ENCODE measurements at places on chromosomes 7 and 10.
A peak's percentile ranks its signal among the peaks of the same experiment; 100 is the strongest.

DNA sequence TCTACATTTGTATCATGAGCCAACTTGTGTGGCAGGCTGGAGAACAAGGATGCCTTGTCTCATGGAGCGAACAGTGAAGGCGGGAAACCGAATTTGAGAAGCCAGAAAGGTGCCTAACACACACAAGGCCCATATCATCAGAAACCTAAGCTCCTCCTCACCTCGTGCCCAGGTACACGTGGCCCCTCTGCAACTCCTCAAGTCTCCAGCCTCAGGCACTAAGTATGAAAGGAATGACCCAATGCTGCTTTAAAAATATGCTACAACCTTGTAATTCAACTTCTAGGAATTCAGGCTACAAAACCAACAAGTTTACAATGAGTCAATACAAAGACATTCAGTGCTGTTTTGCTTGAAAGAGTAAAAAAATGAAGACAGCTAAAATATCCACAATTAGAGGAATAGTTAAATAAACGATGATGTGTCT is 95.7 kb downstream of the CDK6 start:
- peak; percentile 87 for DNase-seq

- DNase-seq = no peak
These were observed 562 bp downstream of the NUB1 start for GRCh38 chr7:151342102-151342646.

DNA sequence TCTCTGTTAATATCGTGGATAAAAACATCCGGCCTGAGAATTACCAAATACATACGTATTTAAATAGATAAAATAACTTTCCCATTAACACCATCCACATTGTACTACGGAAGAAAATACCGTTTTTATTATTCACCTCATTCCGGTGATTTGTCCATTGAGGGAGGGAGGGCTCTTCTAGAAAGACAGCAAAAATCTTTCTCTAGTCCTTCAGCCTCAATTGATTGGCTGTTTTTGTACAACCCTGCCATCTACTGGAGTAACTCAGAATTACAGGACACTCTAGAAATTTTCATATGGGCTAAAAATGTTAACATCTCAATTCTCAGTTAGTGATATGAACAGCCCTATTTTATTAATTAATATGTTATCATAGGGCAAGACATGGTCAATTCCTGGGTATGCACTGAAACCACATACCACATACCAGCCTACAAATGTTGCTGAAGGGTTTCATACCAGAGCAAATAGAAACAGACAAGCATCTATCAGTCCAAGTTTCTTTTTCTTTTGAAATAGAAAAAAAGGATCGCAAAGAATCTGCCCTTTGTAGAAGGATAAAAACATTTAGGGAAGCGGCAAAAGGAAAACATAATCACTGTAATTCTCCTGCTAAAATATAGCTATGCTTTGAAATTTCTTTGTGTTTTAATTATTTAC is 55.8 kb upstream of the CDCA7L start:
- DNase-seq = no peak

DNA sequence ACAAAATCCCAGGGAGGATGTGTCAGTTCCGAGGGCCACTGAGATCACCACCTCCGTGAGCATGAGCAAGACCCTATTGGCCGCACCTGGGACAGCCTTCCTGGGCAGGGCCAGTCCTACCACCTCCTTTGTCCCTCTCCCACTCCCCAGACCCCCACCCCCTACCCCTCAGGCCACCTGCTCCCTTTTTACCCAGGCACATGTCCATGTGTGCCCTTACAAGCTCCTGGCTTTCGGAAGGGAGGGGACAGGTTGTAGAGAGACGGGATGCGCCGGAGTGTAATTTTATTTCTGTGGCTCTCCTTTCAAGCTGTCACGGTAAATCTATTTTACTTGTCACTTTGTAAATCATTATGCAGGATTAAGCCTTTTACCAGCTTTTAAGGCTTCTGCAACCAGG is 20.9 kb downstream of the ZMIZ1 start:
- no peak for DNase-seq

GRCh38 chr10:84138478-84139125 is 707 bp upstream of the GHITM start:
- DNase-seq = no peak

GRCh38 chr7:91185771-91186170 is 78.5 kb upstream of the FZD1 start:
- no peak for DNase-seq

DNA sequence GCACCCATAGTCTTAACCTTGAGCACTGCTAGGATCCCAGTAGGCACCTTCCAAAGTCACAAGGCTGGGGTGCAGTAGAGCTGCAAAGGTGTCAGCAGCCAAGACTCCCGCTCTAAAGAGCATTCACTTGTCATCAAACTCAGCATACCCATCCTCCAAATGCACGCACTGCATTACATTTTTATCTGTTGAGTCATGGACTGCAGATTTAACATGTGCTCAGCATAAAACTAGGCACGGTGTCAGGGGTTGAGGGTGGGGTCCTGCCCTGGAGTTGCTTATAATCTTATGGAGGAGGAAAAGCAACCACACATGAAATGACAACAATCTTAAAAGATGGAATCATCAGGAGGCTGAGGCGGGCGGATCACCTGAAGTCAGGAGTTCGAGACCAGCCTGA is 102.6 kb downstream of the PARP12 start:
- no peak for DNase-seq

- no peak for DNase-seq
These were observed 54.4 kb downstream of the INHBA start for GRCh38 chr7:41648501-41648900.

DNA sequence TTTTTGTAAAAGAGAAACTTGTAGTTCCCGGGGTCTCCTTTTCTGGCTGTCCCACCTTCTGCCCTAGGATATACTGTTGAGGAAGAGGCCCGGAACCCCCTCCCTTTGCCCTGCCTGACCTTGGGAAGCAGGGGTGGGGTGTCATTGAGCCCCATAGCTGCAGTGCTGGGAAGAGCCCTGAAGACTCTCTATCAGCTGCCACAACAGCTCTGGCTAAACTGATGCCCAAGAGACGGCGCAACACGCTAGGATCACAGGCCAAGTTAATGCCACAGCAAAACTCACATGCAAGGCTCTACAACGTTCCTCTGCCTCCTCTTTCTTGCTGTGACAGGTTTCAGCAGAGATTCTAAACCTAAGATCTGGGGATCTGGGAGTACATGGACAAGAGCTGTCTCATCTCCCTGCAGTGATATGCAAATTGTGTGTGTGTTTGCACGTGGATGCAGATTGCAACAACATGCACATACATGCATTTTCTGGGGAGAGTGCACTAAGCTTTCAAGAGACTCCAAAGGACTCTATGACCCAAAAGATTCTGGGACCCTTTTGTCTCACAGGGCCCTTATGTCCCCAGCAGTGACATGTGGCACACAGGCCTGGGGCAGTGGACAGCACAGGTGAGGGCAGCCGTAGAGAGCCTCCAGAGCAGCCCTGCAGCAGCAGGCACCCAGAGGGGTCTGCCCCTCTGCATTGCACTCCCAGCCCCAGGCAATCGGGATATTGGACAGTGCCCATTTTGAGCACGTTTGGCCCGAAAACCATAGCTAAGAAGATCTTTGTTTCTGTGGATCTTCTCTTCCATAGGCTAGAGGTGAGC is 2.5 kb downstream of the RASSF4 start:
- no peak for DNase-seq

GRCh38 chr10:110158051-110159005 is 49.1 kb upstream of the MXI1 start:
- DNase-seq = no peak

DNA sequence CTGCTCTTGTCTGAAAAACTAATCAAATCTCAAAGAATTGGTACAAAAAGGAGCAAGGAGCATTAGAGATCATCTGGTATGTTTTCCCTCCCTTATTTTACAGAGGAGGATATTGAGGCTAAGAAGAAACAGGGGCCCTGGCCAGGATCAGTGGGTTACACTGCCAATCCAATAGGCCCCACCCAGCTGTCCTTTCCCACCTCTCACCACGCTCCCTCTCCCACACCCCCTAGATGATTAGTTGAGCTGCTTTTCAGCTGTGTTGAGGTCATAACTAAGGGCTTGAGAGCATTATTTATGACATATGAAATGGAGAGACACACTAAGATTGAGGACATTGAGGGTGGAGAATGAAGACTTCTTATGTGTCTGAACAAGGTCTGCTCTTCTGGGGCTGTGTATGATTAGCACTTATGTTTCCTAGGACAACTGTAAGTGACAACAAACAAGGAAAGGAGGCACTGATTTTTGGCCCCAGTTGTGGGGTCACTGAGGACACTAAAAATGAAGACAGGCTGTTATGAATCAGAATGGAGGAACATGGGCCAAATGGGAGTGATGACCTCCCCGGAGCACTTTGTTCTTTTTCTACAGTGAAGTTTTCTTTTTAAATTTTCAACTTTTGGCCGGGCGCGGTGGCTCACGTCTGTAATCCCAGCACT is 26.5 kb downstream of the VWA2 start:
- no peak for DNase-seq

- no peak for DNase-seq
These were observed 127.3 kb downstream of the RNLS start for GRCh38 chr10:88455831-88456230.

- no peak for DNase-seq
These were observed 87.2 kb downstream of the CALD1 start for GRCh38 chr7:134866617-134867016.

DNA sequence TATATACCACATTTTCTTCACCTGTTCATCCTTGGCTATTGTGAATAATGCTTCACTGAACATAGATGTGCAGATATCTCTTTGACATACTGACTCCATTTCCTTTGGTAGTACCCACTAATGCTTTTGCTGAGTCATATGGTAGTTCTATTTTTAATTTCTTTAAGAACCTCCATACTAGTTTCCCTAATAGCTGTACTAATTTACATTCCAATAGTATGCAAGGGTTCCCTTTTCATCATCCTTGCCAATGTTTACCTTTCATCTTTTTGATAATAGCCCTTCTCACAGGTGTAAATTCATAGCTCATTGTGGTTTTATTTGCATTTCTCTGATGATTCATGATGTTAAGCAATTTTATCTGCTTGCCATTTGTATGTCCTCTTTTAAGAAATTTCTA is 159.9 kb downstream of the CALCR start:
- no peak for DNase-seq

DNA sequence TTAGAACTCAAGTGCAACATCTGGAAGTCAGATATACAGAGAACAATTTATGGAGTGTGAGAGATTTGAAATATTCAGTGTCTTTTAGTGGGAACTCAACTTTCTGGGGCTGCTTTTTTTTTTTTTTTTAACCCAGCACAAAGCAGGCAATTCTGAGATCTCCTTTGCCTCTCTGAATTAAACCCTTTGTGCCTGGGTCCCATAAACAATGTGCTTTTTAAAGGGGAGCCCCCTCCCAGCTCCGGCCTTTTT is 146.8 kb downstream of the CELF2 start:
- no peak for DNase-seq

DNA sequence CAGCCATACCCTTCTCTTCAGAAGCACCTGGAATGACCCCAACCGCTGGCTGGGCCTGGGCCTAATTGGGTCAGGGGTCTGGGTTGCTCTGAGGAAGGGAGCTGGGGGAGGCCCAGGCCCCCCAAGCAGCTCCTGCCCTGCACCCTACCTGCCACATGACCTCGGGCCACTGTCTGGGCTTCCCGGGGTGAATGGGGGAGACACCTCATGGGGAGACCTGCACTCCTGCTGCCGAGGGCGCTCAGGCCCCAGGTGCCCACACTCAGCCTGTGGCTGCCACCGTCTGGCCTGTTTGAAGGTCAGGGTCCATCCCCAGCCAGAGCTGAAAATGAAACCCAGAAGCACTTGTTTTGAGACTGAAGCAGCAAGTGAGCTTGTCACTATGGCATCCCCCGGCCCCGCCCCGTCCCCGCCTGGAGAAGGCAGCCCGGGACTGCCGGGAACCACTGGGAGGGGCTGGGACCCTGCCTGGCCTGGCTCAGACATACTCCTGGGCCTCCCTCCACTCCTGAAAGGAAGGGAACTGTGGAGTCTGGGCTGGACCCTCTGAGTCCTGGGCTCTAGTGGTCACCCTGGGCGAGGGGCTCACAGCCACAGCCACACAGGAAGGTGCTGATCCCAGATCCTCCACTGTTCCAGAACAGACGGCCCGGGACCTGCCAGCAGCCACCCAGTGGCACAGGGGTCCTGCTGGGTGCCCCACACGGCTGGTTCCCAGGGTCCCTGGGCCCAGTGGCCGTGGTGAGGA is 7.4 kb upstream of the MICALL2 start:
- DNase-seq = no peak

GRCh38 chr10:23345861-23346260 is 1.3 kb upstream of the C10orf67 start:
- peak; percentile 95 for DNase-seq

GRCh38 chr7:23106823-23107663 is 1.5 kb downstream of the KLHL7 start:
- DNase-seq = peak; percentile 49

- no peak for DNase-seq
These were observed 3.7 kb downstream of the GALNT17 start for GRCh38 chr7:71135663-71136062.

GRCh38 chr7:105512415-105512814 is 9.7 kb downstream of the PUS7 start:
- no peak for DNase-seq

DNA sequence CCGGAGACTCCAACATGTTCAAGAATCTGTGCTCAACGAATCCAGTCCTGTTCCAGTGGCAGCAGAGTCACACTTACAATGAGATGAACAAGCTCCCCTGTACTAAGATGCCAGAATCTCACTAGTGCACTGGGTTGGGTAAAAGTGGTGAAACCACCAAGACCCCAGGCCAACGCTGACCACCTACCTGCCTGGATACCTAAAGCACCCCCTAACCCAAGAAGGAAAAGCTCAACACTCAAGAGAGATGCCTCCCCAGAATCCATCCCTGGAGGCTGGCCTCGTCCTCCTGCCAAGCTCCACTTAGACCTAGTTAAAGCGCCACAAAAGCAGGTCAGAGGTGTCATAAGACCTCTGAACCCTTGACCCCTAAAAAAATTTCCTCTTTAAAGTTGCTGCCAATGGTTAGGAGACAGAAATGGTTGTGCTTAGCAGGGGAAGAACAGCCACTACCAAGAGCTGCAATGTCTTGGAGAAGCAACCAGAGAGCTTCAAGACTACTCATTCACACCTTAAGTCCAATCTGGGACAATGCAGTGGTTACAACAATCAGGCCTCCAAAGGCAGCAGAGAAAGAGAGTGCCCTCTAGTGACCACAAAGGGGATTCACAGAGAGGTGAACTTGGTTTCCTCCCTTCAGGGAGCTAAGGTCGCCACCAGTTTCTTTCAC is 94.6 kb upstream of the MACROH2A2 start:
- peak; percentile 5 for DNase-seq

- no peak for DNase-seq
These were observed 41.8 kb downstream of the KLHDC10 start for GRCh38 chr7:130112093-130112492.

- no peak for DNase-seq
These were observed 31.0 kb downstream of the HHEX start for GRCh38 chr10:92720831-92721165.

DNA sequence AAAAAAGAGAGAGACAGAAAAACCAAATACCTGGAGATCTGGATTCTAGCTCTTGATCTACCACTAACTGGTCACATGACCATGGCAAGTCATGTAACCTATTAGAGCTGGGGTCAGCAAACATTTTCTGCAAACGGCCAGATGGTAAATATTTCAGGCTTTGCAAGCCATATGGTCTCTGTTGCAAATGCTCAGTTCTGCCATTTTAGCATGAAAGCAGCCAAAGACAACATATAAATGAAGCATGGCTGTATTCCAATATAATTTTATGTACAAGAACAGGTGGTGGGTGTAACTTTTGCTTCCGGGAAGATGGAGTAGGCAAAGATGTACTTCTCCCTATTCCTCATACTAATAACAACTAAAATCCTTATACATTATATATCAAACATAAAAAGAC is 6.7 kb downstream of the FRA10AC1 start:
- no peak for DNase-seq

GRCh38 chr10:101464599-101464998 is 110.6 kb downstream of the BTRC start:
- no peak for DNase-seq
